ENCODE measurements at places on chromosomes 6 and 20. TPM values are rescaled to one million over a fixed set of nuclear protein-coding genes. Genes with fewer than 3 reads are reported as not detected.

TMEM170B gene
- total RNA-seq = 1.2 TPM

ENPP5 gene
- total RNA-seq = not detected

B3GAT2 gene
- 0.17 TPM for total RNA-seq

DACT2 gene
- total RNA-seq = not detected

APMAP gene
- total RNA-seq = 173 TPM

SLC17A1 gene
- total RNA-seq = not detected

SIGLEC1 gene
- not detected for total RNA-seq

BHLHE23 gene
- not detected for total RNA-seq

OSTM1 gene
- total RNA-seq = 42.5 TPM

PNPLA1 gene
- total RNA-seq = not detected

PPP1R16B gene
- 0.03 TPM for total RNA-seq

HLA-DQB1 gene
- total RNA-seq = not detected

SYNDIG1 gene
- 0.67 TPM for total RNA-seq

WFDC13 gene
- total RNA-seq = not detected

SSTR4 gene
- total RNA-seq = not detected

SLC22A7 gene
- not detected for total RNA-seq

RAB44 gene
- total RNA-seq = not detected

PSORS1C1 gene
- total RNA-seq = 0.64 TPM

LINC00237 gene
- not detected for total RNA-seq

C20orf202 gene
- not detected for total RNA-seq

BMP6 gene
- 4.0 TPM for total RNA-seq

All from HT1080 (cell line).